HuH-7 (cell line): ENCODE measurements at places on chromosomes 11 and 22.

DNA sequence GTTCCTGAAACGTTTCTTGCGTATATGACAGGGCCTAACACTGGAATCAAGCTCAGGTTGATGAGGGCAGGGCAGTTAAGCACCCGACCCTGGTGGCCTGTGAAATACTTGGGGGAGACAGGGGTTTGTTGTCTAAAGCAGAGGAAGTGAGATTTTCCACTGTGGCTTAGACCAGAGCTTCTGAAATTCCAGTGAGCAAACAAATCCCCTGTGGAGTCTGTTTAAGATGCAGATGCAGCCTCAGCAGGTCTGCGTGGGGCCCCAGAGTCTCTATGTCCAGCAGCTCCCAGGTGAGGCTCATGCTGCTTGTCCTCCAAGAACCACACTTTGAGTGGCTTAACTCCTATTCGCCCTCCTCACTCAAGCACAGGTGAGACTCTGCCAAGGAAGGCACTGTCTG is 39.1 kb upstream of the PRAME start:
- DNase-seq, result no peak

GRCh38 chr11:124075841-124076651 is 34.9 kb upstream of the OR10G7 start:
- no peak for DNase-seq

DNA sequence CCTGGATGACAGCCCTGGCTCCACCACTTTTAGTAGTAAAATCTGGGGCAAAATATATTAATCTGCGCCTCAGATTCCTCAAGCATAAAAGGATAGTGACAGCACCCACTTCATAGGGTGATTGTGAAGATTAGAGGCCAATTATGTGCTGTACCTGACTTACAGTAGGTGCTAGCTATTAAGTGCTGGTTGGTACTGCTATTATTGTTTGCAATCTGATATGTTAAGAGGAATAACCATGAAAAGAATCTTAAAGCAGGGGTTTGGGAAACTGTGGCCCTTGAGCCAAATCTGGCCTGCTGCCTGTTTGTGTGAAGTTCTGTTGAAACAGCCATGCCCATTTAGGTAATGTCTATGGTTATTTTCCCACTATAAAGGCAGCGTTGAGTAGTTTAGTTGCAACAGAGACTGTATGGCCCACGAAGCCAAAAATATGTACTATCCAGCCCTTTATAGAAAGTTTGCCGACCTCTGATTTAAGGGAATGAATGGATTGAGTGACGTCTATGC is 44.7 kb upstream of the MN1 start:
- DNase-seq, result no peak

DNA sequence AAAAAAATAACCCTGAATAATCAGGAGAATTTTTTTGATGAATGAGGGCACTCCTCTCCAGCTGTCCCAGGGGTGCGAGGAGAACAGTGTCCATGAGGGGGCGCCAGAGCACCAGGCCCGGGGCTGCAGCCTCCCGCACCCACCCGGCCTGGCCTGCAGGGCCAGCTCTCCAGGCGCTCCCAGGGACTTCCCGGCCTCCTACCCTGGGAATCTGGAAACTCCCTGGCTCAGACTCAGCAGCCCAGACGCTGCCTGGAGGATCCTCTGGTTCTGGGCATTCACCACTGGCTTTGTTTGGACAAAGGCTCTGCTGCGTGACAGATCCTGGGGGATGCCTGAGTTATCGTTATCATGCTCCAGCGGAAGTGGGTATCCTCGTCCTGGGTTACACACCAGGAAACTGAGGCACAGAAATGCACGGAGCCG is 31.0 kb downstream of the MCM5 start:
- peak; percentile 91 for DNase-seq

DNA sequence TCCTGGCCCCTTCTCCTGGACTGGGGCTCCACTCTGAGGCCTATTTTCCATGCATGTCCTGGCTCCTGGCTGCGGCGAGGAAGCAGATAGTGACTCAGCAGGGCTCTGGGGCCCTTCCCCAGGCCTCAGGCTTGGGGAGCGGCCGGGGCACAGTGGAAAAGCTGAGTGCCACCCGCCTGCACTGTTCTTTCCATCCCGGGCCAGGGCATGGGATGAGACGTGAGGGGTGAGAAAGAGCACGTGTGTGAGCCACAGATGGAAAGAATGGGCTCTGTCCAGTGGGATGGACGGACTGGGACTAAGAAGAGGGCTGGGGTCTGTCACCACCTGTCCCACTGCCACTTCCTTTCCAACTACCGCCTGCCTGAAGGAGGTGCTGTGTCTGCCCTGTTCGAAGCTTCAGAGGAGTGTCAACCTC is 12.8 kb downstream of the SLC37A2 start:
- DNase-seq, result no peak

DNA sequence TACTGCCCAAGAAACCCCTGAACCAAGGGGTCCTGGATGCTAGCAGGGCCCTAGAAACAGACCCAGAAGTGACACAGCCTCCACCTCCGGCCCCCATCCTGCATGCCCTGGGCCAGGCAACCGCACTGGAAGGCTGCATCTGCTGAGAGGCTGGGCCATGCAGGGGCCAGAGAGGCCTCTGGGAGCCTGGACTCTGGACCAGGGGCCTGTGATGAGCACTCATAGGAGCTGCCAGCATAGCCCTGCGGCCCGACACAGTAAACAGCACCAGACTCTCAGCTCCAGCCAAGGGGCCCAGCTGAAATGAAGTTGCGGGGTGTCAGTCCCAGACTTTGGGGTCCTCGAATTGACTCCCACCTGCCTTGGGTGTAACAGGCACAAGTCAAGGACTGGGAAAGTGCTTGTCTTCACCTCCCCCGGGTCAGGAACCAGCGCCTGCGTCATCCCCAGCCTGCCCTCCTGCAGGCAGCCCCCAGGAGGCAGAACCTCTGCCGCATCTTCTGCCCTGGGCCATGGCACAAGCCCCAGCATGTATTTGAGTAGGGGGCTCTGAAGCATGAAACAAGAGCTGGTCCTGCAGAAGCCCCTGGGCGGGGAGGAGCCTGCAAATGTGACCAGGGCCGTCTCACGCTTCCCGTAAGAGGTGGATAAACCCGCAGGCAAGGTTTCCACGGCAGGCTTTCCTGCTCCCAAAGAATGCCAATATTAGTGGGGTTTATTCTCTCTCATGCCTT is 25.2 kb upstream of the CCND1 start:
- DNase-seq, result peak; percentile 80

DNA sequence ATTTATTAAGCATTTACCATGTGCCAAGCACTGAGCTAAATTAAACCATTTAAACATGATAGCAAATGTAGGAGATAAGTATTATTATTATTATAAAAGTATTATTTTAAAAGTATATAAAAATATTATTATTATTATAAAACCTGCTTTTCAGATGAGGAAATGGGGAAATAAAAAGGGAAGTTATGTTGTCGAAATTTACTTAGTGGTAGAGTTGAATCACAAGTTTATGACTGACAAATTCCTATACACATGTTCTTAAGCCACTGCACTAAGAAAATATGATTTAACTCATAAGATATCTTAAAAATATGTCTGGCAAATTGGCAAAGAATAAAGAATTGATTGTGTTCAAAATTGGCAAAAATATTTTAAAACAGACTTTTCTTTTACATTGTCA is 53.8 kb downstream of the CASP12 start:
- no peak for DNase-seq

DNA sequence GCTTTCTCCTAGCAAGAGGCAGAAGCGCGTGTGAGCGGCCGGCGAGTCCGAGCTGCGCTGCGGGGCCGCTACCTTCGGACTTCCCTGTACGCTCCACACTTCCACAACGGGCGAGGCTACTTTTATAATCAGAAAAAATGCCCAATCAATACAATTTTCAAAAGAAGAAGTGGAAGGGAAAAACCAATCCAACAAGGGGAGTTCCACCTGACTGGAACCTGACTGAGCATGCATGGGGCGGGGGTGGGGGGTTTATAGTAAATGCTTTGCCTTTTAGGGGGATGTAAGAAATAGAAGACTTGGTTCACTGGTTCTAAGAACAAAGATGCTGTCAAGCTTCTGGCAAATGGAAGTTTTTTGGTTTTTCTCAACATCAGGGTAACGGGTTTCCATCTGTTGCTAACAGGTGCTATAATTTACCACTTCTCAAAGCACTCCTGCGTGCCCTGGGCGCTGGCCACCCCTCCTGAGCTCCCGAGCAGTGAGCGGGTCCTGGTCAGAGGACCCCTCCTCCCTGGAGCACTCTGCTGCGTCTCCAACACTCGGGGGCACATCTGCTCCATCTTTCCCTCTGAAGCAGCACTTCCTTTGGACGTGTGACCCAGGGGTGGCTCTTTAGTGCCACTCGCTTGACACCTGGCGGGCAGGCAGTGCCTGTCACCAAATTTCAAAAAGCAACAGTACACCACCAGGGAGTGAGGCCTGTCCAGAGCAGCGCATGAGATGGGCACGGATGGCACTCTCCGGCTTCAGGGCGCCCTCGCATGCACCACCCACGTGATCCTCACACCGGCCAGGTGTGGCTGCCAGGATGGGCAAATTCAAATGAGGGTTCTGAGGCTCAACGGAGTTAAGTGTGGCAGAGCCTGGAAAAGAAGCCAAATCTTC is 21.6 kb upstream of the BID start:
- no peak for DNase-seq
